ENCODE measurements at places on chromosomes 2 and 18.

DNA sequence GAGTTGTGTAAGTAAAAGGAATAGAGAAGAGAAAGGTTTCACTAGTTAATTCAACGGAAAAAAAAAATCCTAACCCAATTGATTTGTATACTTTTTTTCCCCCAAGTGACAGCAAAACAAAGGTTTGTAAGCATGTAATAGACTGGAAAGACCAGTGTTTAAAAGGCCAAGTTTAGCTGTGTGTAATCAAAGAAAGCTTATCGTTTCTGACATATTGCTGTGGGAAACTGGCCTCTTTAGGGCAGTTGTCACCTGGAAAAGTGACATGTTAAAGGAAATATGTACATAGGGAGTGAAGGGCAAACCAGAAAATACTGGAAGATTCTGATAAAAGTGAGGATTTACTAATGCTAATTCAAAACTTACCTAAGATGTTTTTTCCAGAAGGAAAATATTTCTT, 45.9 kb upstream of the EPHA4 start:
- DNase-seq = no peak

DNA sequence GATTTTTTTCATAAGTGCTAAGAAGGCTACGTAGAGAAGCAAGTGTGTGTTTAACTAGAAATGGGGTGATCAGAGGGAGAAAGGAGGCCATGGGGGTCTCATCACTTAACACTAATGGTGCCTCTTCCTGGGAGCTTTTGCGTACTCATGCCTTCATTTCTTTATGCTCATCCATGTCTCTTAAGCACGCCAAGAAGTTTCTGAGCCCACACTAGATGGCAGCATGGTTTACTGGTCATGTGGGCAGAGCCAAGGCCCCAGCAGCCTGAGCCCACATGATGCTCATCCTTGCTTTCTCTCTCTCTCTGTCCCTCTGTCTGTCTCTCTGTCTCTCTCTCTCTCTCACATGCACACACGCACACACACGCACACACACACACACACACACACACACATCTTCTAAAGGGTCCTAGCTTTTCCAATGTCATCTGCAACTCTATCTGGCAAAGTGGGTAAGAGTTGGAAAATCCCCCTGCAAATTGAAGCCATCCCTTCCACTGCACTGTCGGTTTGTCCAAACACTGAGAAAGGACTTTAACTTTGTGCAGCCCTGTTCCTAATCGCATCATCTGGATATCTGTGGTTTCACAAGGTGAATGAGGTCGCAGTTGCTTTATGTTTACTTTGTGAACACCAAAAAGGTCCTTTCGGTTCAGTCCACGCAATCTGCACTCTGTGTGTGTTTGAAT, 137.1 kb upstream of the CCDC68 start:
- peak; percentile 72 for DNase-seq

- peak; percentile 62 for DNase-seq
Measured at GRCh38 chr2:217045700-217046475, 186.0 kb upstream of the TNP1 start.

- no peak for DNase-seq
Measured at GRCh38 chr2:171320731-171321130, 113.1 kb downstream of the METTL8 start.

- no peak for DNase-seq
Measured at GRCh38 chr18:57534511-57534909, 52.0 kb downstream of the FECH start.

- DNase-seq = no peak
Measured at GRCh38 chr2:220767591-220768255, 804.4 kb downstream of the EPHA4 start.

GRCh38 chr2:229176136-229176535, 95.0 kb downstream of the PID1 start:
- DNase-seq = no peak

DNA sequence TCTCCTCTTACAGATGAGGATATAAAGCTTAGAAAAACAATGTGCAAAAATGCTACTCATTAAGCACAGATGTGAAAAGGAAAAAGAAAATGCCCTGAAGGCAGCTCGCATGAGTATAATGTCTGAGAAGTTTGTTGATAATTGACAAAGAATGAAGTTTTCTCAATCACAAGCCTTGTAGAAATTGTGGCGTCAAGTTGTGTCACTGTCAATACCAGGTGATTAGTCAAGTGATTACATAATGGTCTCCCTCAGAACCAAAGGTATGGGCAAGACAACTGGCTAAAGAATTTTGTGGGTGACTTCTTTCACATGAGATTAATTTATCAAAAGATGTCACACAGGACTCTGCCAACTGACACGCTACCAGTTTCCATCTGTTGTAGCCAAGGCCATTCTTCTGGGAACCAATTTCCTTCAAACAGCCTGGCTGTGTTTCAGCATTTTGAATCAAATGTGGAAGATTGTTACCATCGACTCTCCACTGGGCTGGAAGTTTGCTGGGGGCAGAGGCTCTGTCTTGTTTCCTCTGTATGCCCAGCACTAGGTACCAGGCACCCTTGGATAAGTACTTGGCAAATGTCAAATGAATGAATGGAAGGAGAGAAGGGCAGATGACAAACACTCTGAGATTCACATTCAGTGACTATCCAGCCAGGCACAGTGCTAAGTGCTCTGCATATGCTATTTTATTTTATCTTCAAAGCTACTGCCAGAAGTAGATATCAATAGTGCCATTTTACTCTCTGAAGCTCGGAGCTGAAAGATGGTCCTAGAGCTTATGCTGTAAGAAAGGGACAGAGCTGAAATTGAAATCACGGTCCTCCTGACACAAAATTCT, 5.9 kb upstream of the FN1 start:
- DNase-seq = no peak

DNA sequence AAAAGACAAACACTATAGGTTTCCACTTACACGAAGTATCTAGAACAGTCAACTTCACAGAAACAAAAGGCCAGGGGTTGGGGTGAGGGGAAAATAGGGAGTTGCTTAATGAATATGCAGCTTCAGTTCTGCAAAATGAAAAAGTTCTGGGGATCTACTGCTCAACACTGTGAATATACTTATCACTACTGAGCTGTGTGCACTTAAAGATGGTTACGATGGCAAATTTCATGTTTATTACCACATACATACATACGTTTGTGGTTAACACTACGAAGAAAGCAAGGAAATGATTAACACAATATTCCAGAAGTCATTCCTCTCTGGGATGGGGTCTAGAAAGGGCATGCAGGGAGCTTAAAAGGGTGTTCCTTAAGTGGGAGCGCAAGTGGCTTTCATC, 19.3 kb downstream of the MBOAT2 start:
- DNase-seq = no peak

DNA sequence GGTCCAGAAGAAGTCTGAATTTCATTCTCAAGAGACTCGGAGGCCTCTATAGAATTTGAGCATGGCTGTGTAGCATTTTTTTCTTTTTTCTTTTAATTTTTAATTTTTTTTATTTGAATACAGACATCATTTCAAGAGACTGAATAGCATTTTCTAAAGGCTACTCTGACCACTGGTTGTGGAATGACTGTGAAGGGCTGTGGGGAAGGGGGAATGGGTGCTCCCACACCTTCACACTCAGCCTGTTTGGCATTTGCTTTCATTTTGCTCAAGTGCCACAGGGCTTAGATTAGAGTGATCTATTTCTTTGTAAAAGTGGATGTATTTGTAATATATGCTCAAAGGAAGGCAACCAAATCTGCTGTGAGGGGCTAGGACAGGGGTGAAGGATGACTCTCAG, 142.0 kb upstream of the SPOPL start:
- DNase-seq = no peak

DNA sequence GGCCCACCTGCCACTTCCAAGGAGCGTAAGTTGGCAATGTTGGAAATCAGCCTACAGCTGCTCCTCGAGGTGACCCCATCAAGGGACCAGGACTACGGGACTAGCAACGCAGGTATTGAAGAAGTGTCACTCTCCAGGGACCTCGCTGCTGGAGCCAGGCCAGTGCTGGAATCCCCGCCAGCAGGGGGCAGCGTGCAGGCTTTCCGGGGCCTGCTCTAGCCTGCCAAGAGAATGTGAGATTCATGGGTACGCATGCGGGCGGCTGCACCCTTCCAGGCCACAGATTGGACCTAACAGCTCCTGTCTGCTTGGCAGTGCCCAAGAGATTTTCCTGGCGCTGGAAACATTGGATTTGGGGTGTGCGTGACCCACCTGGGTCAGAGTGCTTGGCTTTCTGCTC, 182.8 kb upstream of the RAB12 start:
- DNase-seq = no peak

- DNase-seq = peak; percentile 75
Measured at GRCh38 chr18:73945130-73945792, 202.4 kb downstream of the FBXO15 start.

- no peak for DNase-seq
Measured at GRCh38 chr2:20590704-20591515, 60.0 kb downstream of the HS1BP3 start.

DNA sequence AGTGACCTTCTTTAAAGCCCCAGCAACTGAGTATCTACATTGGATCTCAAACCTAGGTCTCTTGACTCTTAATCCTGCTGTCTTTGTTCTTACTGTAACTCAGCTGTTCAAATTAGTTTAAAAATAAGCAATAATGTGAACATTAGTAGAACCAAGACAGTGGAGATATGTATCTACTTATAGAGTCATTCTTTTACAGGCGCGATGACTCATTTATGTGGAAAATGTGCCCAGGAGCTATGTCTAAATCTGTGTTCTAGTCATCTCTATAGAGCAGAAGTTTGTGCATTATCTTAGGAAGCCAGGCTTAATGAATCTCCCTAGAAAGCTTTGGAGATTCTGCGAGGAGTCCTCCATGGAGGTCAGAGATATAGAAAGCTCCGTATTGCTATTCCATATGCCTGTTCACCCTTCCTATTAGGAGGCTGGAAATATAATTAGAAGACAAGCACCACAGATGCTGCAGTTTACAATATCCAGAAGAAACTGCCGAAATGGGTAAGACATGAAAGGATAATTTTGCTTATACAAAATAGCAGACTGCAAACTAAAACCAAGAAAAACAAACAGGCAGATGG, 211.6 kb downstream of the TRIB2 start:
- DNase-seq = peak; percentile 81

All from IMR-90 (cell line).